ENCODE measurements at places on chromosomes 5 and 9.

GRCh38 chr5:78648359-78649210 lies at the start of gene LHFPL2:
LHFPL2 (minus strand) TSS chr5:78648772; CDS start chr5:78510213, 138,559 bp downstream.
- peak; percentile 6 for DNase-seq

DNA sequence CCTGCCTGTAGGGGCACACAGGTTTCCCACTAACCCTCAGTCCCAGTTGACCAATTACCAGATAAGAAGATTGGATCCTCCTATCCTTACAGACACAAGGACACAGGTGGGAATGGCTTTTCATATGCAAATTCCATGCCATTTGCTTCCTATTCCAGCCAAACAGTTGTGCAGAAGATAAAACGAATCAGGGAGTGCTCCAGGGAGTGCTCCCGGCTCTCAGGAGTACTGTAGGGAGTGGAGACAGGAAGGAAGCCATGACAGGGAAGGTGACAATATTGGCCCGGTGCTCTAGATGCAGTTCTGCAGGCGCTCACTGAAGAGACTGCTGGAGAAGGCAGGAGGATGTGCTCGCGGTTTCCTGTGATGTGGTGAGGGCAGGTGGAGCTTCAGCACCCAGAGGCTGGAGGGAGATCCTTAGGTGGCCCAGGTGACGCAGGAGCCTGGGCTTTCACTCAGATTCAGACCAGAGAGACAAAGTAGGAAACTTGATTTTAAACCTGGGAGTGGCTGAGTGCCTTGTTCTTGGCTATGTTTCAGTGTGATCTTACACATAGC lies 260.0 kb downstream of the AUH start:
- peak; percentile 22 for DNase-seq

DNA sequence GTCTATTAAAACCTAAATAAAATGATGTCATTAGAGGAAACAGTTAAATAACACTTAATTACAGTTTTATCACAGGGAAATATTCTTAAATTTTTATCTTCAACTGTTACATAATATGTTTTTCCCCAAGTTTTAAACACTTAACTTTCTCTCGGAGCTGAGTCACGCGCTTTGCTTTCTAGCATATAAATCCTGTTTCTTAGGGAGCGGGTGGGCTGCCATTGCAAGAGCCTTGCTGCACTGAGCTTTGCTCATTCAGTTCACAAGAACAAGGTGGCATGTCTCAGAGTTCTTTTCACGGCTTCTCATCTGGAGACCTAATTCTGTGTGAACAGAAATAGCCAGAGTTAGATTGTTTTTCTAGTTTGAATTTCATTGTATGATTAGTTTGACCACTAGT lies 166.1 kb downstream of the ZSWIM6 start:
- no peak for DNase-seq

GRCh38 chr9:14529054-14529453 lies 164.2 kb downstream of the ZDHHC21 start:
- no peak for DNase-seq

GRCh38 chr5:62779010-62779422 lies 200.4 kb downstream of the LRRC70 start:
- DNase-seq: no peak

DNA sequence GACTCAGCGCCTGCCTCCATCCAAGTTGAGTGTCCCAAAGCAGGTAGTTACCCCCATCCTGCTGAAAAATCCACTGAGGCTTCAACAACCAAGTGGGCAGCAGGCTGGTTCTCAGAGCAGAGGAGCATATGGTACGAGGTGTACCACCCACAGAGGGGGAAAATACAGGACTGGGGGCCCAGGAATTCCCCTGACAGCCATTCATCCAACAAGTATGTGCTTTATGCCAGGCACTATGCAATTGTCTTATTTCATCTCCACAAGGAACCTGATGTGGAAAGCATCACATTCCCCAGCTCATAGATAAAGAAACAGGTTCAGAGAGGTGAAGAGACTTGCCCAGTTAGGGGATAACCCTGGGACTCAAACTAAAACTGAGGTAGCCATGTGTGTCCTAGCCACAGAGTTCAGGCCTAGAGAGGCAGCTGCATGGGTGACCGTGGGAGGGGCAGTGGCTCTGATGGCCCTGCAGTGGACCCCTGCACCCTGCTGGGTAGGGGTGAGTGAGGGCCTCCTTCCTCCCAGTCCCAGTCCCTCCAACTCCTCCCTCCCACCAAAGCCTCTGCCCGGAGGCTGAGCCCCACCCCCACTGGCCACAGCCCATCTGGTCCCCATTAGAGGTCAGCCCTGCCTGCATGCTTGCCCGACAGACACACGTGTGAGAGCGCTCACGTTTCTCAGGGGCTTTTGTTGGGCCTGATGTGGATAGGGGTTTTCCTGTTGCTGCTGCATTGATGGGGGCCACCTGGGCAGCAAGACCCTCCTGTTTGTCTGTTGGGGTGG lies 11.5 kb downstream of the PDLIM4 start:
- DNase-seq: no peak

- no peak for DNase-seq
Measured at GRCh38 chr5:94360382-94361130, 257.8 kb downstream of the KIAA0825 start.

DNA sequence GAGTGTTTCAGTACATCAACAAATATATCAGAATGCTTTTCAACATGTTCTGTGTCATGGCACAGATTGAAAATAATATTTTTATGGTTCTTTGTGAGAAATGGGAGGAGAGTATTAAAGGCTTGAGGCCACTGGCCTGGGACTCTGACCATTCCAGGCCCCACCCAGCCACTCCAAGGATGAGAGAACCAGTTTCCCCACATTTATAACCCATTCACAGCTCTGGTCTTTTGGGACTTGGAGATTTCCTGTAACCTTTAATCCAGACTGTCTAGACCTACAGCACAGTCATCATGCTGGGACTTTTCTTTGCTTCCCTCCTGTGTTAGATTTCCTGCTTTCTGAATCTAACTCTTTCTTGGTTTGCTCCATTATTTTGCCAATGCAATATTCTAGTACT lies 389.6 kb downstream of the KIAA0825 start:
- DNase-seq: no peak

GRCh38 chr5:74632947-74633356 lies 7.6 kb downstream of the ENC1 start:
- DNase-seq: no peak

DNA sequence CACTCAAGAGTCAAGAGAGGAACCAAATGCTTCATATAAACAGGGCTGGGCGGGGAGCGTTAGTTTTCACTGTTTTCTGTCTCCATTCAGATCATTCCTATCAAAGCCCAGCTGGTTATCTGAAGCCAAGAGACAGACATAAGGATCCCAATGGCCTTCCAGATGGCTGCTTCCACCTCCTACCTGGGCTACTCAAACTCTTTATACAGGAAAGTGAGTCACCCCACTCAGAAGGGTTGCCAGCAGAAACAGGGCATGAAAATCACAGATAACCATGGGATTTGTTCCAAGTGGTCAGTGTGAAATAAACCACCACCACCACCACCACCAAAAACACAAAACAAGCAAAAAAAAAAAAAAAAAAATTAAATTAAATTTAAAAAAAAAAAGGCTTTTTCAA lies 5.5 kb downstream of the PRSS3 start:
- no peak for DNase-seq

GRCh38 chr5:141492168-141492885 lies 3.4 kb downstream of the PCDHGC5 start:
- DNase-seq: no peak

GRCh38 chr9:137647096-137647714 lies 28.4 kb downstream of the EHMT1 start:
- DNase-seq: no peak

GRCh38 chr5:95857185-95857945 lies 34.8 kb upstream of the GLRX start:
- no peak for DNase-seq

DNA sequence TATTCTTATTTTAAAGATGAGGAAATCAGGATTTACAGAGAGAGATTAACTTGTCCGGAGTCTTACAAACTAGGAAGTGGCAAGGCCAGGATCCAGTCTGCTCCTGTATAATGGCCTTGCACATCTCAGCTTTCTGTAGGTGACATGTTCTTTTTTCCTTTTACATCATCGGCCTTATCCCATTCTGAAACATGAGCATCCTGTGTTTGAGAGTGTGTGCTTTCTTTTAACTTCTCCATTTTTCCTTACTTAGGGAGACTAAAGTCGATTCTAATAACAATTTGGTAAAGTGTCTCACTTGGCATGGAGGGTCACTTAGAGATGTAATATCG lies 214.6 kb downstream of the CD180 start:
- no peak for DNase-seq

DNA sequence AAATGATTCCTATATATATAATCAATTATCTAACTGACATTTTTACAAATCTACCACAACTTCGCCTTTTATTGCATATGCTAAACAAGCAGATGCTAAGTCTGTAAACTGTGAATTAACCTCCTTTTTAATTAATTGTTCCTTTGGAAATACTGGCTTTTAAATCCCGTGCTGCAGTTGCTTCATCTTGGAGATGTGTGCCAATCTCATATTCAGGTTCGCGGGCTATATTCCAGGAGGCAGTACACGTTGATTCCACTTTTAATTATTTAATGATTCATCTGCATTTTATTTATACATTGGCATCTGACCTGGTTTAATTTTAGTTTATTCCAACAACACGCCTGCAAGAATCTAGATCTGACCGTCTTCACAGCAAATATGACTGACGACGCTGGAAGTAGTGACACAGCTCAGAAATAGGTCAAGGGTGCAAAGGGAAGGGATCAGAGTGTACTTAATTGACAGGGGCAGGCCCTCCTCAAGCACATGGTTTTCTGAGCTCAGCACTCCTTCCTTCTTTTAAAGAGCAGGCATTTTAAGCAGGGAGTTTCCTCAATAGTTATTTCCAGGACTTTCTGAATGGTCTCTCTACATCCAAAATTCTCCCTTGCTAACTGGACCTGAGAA lies 125.2 kb downstream of the GLIS3 start:
- no peak for DNase-seq

GRCh38 chr5:10507575-10508096 lies 56.2 kb upstream of the ANKRD33B start:
- no peak for DNase-seq

GRCh38 chr9:116149844-116150243 lies 3.7 kb upstream of the PAPPA start:
- DNase-seq: no peak

GRCh38 chr9:34546834-34547827 lies 24.3 kb upstream of the ENHO start:
- peak; percentile 23 for DNase-seq

DNA sequence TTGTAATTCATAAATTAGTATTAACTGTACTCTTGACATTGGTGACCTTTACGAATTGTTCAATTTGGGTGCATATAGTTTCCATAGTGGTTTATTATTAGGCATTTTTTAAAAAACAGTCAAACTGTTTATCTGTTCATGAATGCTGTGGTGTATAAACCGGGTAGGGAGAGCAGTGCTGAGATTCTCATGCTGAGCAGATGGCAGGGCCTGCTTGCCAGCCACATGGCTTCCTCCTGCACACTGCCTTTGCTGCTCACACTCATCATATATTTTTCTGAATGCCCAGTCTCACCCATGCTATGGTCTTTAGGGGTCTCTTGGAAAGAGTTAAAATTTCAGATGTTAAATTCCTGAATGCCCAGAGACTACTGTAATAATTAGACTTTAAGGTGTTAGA lies 40.8 kb downstream of the NNT start:
- no peak for DNase-seq

DNA sequence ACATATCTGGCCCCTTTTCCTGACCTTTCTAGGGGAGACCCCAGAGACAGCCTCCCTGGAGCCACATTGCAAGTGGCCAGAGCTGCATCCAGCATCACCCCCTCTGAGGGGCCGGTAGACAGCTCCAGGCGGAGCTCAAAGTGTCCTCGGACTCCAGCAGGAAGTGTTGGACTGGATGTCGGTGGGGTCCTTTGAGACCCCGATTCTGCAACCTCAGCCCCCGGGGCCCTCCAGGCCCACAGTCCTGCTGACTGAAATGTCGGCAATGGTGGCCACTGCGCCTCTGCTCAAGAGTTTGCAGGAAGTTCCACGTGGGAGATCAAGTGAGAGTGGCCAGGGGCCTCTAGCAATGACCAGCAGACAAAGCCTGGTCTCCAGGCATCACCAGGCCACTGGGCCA lies 115.9 kb upstream of the FOXD4L5 start:
- no peak for DNase-seq

GRCh38 chr9:38622951-38623350 lies 2.6 kb upstream of the ANKRD18A start:
- no peak for DNase-seq

GRCh38 chr9:130680836-130681768 lies 12.5 kb upstream of the EXOSC2 start:
- DNase-seq: peak; percentile 33

DNA sequence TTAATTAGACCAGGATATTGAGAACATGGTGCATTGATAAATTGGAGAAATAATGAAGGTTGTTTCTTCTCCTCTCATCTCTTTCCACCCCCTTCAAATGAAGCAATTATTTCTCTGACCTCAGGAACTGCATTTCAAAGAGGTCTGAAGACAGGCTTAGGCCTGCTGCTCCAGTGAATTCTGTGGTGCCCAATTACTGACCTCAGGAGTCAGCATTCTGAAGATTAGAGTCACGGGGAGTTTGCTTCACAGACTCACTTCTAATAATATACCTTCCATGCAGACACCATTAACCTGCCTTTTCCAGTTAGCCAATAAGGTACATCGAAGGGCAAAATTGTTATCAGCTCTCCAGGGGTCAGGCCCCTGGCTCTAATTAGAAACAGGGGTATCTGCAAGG lies 270.9 kb downstream of the GAS1 start:
- DNase-seq: no peak

- DNase-seq: no peak
Measured at GRCh38 chr9:36158917-36159316, 10.3 kb upstream of the CCIN start.

Measured in stimulated activated CD8-positive, alpha-beta memory T cell treated with anti-CD3 and anti-CD28 coated beads, Interleukin-15, amount 100 ng/mL, for 24 hours (primary cell).